ENCODE measurements at places on chromosomes 11 and 22.

DNA sequence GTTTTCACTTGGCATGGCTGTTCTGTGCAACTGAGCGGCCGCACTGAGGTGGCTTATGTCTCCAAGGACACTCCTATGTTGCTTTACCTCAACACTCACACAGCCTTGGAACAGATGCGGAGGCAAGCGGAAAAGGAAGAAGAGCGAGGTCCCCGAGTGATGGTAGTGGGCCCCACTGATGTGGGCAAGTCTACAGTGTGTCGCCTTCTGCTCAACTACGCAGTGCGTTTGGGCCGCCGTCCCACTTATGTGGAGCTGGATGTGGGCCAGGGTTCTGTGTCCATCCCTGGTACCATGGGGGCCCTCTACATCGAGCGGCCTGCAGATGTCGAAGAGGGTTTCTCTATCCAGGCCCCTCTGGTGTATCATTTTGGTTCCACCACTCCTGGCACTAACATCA is 2.1 kb downstream of the CLP1 start:
- DNase-seq, result no peak

DNA sequence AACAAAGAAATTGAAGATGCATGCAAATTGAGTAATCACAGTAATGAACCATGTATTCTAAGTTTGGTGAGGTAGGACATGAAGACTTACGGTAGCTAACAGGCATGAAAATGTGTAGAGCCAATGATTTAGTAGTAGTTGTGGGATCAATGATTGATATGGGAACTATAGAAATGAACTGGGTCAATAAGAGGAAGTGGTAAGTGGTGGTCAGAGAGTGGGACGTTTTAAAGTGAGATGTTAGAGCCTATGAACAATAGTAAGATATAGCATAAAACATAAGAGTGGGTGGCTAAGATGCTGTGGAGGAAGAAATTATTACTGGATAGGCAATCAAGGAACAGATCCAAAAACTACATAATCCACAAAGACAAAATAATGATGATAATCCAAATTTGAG is 45.0 kb downstream of the DLG2 start:
- no peak for DNase-seq

- no peak for DNase-seq
These were observed 203.4 kb downstream of the KIF18A start for GRCh38 chr11:27904358-27905055.

- no peak for DNase-seq
These were observed 47.5 kb downstream of the NOX4 start for GRCh38 chr11:89443361-89444322.

DNA sequence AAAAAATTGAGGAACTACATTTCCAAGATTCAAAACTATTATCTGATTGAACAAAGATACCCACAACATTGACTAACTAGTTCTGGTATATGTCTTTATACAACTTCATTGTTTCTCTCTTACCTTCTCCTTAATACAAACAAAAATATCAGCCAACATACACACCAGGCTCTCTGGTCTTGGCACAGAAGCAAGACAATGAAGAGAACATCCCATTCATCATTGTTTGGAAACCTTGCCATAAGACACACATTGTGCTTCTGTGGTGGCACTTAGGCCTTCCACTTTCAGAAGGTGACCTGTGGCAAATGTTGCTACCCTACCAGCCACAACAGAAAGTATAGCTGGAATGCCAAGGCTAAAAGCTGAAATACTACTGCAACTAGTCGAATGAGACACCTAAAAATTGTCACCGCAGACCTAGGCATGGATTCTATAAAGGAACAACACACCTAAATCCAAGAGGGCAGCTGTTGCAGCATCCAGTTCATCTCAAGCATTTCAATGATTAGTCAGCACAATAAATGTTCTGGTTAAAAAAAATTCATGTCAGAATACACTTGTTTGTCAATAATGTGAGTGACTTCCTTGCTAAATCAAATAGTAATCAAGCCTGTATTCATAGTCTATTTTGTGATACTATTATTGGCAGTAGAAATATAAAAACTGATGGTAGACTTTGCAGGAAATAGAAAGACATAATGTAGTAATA is 26.3 kb downstream of the MAP6 start:
- DNase-seq, result no peak

- DNase-seq, result no peak
These were observed 73.6 kb upstream of the NARS2 start for GRCh38 chr11:78647986-78648875.

DNA sequence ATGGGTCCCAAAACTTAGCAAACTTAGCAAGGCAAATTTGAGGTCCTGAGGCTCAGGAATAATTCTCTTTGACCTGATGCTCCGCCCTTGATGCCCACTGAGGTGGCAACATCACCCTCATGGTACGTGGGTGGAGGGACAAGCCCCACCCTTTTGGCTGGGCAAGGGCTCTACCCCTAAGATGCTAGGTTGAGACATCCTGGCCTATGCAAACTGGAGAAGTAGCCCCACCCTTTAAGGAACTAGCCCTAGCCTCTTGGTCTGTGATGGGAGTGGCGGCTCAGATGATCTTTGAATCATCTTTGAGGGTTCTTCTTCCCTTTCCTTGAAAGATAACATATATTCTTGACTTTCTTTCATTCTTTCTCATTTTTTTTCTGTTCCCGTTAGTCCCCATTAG is 32.9 kb downstream of the CABIN1 start:
- no peak for DNase-seq

GRCh38 chr11:9982796-9983579 is 311.0 kb downstream of the SBF2 start:
- DNase-seq, result no peak

Data from activated CD4-positive, alpha-beta T cell treated with anti-CD3 and anti-CD28 coated beads, Interleukin-2, amount 50 U/mL, for 24 hours (primary cell).